Stimulated activated CD8-positive, alpha-beta memory T cell treated with anti-CD3 and anti-CD28 coated beads, Interleukin-7, amount 100 ng/mL, for 4 hours (primary cell): ENCODE measurements at places on chromosomes 2 and 18.

DNA sequence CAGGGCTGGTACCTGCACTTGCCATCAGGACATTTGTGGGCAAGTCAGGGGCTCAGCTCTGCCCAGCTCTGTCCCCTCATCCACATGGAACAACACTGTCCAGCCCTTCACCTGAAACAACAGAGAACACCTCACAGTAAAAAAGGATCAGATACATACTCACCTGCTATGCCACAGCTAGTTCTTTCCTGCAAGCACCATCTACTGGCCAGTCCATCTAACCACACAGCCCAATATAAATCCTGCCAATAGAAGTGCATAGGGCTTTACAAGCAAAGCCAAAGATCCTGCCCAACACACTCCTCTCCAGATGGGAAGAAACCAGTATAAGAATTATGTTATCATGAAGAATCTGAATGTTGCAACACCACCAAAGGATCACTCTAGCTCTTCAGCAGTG lies 52.2 kb upstream of the GALNT13 start:
- no peak for DNase-seq

DNA sequence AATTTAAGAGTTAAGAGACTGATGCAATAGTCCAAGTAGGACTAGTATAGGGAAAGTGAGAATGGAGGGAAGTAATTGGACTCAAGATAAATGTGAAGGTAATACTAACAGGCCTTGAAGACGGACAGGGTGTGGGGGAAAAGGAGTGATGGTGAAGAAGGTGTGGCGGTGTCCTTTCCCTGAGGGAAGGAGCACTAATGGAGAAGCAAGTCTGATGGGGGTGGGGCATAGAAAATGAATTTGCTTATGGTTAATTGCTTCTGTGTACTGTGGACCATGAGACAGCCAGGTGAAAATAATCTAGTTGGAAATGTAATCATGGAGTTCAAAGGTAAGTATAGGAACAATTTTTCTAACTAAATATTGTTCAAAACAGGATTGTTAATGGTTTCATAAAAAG lies 7.1 kb upstream of the TGOLN2 start:
- no peak for DNase-seq

DNA sequence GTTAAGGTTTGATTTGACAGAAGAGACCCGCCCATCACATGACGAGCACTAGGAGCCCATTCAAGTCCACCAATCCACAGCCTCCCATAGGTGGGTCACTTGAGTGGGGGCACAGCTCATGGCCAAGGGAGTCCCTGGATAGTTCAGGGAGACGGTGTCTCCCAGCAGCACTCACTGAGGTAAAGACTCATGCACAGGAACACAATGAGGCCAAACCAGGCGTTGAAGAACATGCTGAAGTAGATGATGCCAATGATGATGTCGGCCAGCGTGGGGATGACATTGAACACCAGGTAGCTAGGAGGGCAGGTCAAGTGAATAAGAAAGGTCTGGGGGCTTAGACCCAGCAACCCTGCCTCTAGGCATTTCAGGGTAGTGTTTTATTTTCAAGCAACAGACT lies 4.0 kb downstream of the ABCB6 start:
- no peak for DNase-seq

DNA sequence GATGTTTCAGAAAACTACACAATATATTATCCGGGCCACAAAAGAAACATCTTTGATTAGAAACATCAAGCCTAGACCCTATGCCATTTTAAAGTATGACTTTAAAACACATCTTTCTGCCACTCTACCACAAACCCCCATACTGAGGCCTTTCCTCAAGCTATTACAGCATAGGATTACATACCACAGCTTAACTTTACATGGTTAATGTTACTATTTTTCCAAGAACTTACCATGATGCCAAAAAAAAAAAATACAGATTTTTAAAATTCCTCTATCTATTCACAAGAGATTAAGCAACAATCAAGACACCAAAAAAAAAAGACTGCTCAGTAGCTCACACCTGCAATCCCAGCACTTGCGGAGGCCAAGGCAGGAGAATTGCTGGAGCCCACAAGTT lies 9.0 kb downstream of the NCKAP1 start:
- no peak for DNase-seq

GRCh38 chr2:47964277-47964676 lies 58.0 kb upstream of the FBXO11 start:
- no peak for DNase-seq

- no peak for DNase-seq
Measured at GRCh38 chr2:37880551-37880950, 44.5 kb upstream of the RMDN2 start.

GRCh38 chr2:121235542-121235941 lies 49.5 kb downstream of the TFCP2L1 start:
- no peak for DNase-seq

DNA sequence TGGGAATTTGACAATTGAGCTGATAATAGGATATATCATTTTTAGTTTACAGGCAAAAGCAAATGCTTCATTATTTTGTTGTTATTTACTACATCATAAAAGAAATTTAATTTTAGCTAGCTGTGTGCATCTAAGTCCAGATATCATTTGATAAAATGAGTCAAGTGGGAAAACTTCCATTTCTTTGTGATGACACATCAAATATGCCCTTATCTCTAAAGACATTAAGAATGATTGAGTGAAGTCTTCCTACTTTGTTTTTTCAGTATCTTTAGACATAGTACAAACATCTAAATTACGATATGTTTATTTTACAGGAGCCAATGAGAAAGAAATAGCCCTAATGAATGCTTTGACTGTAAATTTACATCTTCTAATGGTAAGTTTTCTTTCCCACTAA lies 77.0 kb downstream of the KYNU start:
- DNase-seq, result no peak

DNA sequence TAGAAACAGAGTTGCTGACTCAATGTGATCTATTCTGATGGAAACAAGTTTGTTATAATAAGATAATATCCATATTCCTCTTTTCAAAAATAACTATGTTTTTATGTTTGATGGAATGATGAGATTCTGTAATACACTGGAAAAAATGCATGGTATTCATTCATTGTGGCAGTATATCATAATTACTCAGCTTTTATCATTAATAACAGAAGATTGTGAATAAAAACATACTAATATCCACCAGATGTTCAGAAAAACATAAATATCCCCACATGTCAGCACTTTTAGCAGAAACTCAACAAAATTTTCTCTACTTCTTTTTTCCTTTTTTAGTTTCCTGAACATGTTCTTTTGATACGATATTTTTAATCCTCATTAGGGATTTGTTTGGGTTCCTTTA lies 130.9 kb upstream of the CAVIN2 start:
- no peak for DNase-seq
